ENCODE measurements at places on chromosomes 5 and 9. TPM values are rescaled to one million over a fixed set of nuclear protein-coding genes. Genes with fewer than 3 reads are reported as not detected.

Gene EGR1
- 2.8 TPM for total RNA-seq

Gene CD74
- total RNA-seq = 46.8 TPM

DNA sequence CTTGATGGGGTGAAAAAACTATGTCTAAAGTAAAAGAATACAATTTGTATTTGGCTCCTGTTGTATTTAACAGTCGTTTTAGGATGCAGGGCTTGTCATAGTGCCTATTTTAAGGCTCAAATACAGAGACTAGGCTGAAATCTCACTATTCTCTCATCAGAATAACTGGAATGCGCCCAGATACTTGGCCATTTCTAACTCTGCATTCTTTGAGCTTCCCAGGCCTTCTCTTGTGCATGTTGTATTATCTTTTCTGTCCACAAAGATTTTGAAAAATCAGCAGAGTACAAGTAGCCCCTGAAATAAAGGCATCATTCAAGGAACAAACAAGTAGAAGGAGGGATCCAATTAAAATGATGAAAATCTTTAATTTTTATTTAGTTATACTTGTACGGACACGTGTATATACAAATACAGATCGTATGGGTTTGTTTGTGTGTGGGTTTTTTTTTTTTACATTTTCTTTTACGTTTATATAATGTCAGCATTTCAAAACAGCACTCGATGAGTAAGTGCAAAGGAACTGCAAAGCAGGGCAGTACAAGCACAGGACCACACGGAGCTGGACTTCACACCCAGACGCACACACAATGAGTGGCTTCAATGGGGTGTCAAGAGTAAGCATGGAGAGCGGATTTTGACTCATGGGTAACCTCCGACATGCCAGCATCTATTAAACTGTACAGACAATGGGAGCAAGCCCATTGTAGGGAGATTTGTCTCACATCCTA, 294.0 kb downstream of the EFNA5 start:
- DNase-seq = no peak

Gene OTP
- not detected for total RNA-seq

DNA sequence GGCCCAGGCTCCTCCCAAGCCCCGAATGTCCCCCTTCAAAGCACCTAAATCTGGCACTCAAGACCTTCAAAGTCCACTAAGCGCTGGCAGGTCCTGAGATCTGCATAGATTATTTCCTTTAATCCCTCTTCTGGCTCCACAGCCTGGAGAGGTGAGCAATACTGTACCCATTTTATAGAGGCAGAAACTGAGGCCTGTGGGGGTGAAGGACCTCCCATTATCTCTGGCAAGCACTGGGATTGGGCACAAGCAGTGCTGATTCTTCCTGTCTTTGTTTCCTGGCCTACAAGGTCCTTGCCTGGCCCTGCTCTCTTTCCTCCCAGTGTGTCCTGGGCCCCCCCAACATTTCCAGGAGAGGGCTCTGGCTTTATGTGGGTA, 252.3 kb downstream of the PBX3 start:
- no peak for DNase-seq

- no peak for DNase-seq
These were observed 899 bp upstream of the SHC3 start for GRCh38 chr9:89179540-89179894.

Gene SPATA31E1
- total RNA-seq = not detected

Measured in SK-MEL-5 (cell line).